Esophagus squamous epithelium (tissue), 5 donors: ENCODE measurements at places on chromosomes 13 and 19.

- DNase-seq, result no peak
- no peaks in the 10 kb centered on the region for H3K4me1 ChIP-seq
- H3K36me3 ChIP-seq, result peaks cover 97% of the 10 kb centered on the region
- no peak overlapping the region for H3K27ac ChIP-seq
- no peaks in the 10 kb centered on the region for H3K27me3 ChIP-seq
- H3K4me3 ChIP-seq, result no peak overlapping the region
Observed at GRCh38 chr19:1616396-1616795, 11.1 kb upstream of the UQCR11 start.

DNA sequence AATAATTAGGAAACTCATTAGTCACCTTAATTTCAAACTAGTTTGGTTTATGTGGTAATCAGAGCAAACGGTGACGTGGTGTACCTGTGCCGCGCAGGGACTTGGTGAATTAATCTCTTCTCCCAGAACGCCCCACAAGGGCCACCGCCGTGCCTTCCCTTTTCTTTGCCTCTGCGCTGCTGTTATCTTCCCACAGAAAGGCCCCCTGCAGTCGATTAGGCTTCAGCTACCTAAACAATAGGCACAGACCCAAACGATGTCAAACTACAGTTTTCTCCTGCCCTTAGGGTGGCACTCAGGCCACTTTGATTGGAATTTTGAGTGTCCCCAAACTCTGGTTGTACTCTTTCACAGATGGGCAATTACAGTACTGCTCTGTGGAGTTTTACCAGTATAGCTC, 115.5 kb downstream of the GGACT start:
- no peaks in the 10 kb centered on the region for H3K4me1 ChIP-seq
- no peak for DNase-seq
- H3K27ac ChIP-seq, result no peak overlapping the region
- no peak overlapping the region for H3K4me3 ChIP-seq
- H3K36me3 ChIP-seq, result peaks cover 2% of the 10 kb centered on the region

DNA sequence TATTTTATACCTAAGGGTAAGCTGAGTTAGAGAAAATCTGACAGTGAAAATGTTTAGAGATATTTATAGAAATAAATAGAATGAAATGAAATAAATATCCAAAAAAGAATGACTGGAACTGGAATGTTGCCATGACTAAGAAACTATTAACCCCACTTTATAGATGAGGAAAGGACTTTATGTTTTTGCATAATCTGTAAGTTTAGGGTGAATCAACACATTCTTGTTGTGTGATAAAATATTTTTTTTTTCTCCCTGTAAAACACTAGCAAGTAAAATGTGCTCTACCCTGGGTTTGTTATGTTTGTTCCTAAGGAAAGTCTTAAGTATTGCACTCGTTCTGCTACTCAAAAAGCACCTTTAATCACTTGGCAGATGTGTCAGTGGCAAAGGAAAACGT, 83.8 kb upstream of the KL start:
- no peak for DNase-seq
- no peak overlapping the region for H3K27ac ChIP-seq
- H3K4me1 ChIP-seq, result no peaks in the 10 kb centered on the region

DNA sequence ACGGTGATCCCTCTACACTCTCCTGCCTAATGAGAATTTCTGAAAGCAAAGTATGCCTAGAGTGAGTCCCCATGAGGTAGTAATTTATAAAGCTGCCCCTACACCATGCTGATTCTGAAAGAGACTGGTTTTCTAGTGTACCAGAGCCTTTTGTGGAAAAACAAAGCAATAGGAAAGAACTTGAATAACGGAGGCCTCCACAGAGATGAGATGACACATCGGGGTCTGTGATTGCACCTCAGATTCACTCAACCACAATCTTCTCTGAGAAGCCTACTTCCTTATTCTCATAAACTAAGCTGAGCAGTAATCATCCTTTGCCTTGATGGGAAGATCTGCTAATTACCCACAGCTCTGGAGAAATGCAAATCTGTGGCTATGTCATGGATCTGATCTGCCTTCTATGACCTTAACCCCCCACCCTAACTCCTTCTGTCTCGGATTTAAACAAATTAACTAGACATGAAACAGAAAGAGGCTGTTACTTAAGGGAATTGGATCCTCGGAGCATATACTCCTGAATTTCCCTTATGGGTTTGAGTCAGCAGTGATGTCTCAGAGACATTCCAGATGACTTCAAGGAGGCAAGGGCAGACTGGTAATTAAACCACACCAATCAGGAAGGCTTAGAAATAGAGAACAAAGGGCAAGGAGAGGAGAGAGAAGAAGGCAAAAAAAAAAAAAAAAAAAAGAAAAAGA, 128.0 kb downstream of the DCT start:
- H3K4me3 ChIP-seq, result no peak overlapping the region
- no peak overlapping the region for H3K27ac ChIP-seq
- no peak for DNase-seq
- H3K4me1 ChIP-seq, result no peaks in the 10 kb centered on the region
- no peaks in the 10 kb centered on the region for H3K27me3 ChIP-seq
- no peaks in the 10 kb centered on the region for H3K36me3 ChIP-seq

- H3K4me1 ChIP-seq, result peaks cover 66% of the 10 kb centered on the region
- H3K4me3 ChIP-seq, result peak overlapping the region; percentile 85
- H3K27ac ChIP-seq, result peak overlapping the region; percentile 69
- DNase-seq, result no peak
- peaks cover 16% of the 10 kb centered on the region for H3K36me3 ChIP-seq
Observed at GRCh38 chr19:40800339-40800996, 1.5 kb downstream of the EGLN2 start.

DNA sequence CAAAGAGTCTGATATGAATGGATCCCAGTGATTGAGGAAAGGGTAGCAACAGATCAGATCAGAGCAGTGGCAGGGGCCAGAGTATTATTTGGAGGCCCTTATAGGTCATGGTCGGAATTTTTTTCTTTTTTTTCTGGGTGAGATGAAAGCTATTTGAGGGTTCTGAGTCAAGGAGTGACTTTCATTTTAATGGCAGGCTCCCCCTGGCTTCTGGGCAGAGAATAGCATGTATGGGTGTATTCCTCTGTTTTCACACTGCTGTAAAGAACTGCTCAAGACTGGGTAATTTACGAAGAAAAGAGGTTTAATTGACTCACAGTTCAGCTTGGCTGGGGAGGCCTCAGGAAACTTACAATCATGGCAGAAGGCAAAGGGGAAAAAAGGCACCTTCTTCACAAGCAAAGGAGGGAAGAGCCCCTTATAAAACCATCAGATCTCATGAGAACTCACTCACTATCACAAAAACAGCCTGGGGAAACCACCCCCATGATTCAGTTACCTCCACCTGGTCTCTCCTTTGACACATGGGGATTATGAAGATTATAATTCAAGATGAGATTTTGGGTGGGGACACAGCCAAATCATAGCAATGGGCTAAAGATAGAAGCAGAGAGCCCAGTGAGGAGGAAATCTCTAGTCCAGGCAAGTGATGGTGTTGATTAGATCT, 3.0 kb upstream of the SLC6A16 start:
- H3K36me3 ChIP-seq, result no peaks in the 10 kb centered on the region
- no peaks in the 10 kb centered on the region for H3K4me1 ChIP-seq
- no peak overlapping the region for H3K4me3 ChIP-seq
- no peaks in the 10 kb centered on the region for H3K27me3 ChIP-seq
- DNase-seq, result no peak

DNA sequence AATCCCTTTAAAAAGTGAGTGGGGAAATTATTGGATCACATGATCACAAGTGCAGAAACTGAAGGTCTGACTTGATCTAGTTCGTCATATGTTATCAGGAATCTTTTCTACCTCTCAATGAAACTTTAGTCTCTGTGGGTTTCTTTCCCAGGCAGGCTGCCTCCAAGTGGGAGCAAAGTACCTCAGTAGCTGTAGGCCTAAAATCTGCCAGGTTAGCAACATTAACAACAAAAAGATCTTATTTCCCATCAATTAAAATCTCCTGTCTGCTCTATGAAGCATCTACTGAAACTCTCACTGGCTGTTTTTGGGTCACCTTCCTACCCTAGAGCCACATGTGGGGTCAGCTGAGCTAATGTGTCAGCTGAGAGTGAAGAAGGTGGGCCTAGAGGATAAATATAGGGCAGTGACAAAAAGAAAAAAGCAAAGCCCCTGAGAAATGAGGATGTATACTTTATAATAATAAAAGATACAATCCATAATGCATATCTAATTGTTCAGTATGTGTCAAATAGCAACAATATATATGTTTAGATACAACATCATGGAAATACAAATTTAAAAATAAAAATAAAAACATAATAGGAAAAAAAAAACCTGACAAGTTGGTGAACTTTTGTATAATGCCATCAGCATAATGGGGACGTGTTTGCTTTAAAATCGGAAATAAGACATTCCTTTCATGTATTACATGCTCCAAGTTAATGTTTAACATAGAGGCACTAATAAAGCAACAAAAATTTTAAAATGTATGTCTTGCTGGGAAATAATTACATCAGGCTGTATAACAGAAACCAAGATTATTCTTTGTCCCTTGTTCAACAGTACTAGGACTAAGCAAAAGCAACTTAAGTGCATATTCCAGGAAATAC, 141.1 kb downstream of the GPC5 start:
- H3K36me3 ChIP-seq, result no peaks in the 10 kb centered on the region
- H3K4me1 ChIP-seq, result no peaks in the 10 kb centered on the region
- no peak overlapping the region for H3K4me3 ChIP-seq
- no peak overlapping the region for H3K27ac ChIP-seq
- no peaks in the 10 kb centered on the region for H3K27me3 ChIP-seq

DNA sequence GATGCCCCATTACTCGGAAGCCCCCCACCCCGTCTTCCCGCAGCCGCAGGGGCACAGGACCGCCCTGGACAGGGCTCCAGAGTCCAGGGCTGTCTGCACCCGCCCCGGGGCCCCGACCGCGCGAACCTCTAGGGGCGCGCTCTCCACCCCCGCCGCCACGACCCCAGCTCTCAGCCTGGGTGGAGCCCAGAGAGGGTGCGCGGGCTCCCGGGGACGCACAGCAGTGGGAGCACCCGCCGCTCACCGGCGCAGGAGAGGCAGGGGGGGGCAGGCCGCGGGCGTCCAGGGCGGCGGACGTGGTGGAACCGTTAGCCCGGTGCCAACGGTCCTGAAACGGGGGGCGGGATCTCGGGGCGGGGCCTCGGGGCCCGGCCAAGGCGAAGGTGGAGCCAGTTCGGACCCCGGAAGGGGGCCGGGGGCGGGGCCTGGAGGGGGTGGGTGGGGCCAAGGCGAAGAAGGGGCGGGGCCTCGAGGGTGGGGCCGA, at the start of gene ATP8B3:
ATP8B3 (minus strand) TSS at position 335 of the 484 bp plus-strand sequence. CDS start 540 bp downstream, outside the sequence.
- H3K27me3 ChIP-seq, result no peaks in the 10 kb centered on the region
- DNase-seq, result no peak
- peaks cover 27% of the 10 kb centered on the region for H3K36me3 ChIP-seq

DNA sequence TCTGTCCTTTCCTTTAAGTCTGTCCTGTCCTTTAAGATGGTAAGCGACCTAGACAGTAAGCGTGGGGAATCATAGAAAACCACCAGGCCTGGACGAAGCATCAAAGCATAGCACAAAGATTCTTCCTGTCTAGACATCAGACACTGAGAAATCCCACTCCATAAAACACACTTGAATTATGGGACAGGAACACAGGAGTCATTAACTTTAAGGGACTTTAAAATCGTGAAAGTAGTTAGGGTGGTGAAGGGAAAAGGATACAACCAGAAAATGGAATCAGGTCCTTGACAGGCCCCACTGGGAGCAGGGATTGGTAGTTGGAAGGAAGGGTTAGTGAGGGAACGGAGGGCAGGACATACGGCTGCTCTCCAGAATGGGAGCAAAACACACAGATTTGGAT, 31.6 kb upstream of the C1QTNF9 start:
- no peaks in the 10 kb centered on the region for H3K27me3 ChIP-seq
- peaks cover 37% of the 10 kb centered on the region for H3K4me1 ChIP-seq
- H3K4me3 ChIP-seq, result no peak overlapping the region
- no peak overlapping the region for H3K27ac ChIP-seq
- DNase-seq, result no peak
